ENCODE measurements at places on chromosomes 7 and 10.

DNA sequence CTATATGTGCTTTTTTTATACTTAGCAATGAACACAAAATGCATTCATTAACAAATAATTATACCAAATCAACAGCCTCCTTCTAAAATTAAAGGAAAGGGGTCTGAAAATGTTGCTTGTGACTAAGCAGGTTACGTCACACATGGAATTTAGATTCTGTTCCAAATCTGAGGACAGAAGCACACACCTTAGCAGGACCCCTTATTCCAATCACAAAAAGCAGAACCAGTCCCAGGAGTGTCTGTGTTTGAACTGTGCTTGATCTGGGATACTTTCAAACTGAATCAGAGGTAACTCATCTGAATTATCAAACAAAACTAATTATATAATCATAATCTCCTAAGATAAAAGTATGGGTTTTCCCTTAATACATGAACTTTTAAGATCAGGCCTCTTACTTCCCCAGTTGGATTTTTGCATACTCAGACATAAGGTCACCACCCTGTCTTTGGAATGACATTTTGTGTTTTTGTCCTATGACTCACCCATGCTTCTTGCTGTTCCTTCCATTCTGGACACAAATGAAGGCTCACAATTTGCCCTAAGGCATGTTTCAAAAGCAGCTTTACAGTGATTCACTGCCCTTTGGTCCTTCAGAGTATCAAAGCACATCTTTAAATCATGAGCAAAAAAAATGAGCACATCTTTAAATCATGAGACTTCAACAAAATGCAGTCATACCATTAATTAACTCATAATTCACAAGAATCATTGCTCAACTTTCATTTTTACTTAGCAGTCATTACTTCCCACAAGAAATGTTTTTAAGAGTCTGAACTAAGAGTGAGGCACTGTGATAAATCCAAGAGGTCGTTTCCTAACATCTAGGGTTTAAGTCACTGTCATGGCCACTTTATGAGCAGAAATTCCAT, 35.5 kb downstream of the SEMA3C start:
- DNase-seq = no peak

- no peak for DNase-seq
Measured at GRCh38 chr10:23613900-23614299, 175.0 kb downstream of the OTUD1 start.

DNA sequence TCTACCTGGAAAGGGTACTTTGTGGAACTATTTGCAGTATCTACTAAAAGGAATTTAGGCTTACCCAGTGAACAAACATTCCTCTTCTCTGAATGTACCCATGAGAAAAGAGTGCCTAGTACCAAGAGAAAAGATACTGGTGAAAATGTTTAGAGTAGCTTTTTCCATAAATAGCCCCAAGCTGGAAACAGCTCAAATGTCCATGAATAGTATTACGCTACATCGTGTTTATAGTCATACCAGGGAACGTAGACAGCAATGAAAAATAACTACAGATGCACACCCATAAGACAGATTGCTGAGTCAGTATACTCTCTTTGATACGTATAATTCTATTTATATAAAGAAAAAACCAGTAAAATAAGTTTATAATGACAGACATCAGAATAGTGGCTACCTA, 285.9 kb downstream of the KLF6 start:
- DNase-seq = no peak

- no peak for DNase-seq
Measured at GRCh38 chr7:117951285-117951684, 78.0 kb upstream of the CTTNBP2 start.

- DNase-seq = no peak
Measured at GRCh38 chr7:127485482-127485881, 93.0 kb upstream of the ZNF800 start.

DNA sequence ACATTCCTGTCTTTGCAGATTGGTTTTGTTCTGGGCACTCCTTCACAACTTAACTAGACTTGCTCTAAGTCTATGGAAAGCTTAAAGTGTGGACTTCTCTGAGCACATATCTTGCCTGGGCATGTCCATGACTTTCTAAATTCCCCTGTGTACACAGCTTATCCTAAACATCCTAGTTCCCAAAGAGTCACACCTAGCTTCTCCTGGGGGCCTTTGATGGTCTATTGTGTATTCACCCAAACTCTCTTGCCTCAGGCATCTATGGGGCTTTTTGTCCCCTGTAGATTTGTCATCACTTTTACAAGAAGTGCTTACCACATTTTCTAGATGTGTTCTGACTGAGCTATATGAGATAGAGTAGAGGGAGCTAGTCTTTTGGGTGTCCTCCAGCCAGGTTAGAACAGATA, 12.2 kb upstream of the ZNF488 start:
- DNase-seq = no peak

GRCh38 chr7:51645702-51646298, 329.2 kb upstream of the COBL start:
- no peak for DNase-seq

DNA sequence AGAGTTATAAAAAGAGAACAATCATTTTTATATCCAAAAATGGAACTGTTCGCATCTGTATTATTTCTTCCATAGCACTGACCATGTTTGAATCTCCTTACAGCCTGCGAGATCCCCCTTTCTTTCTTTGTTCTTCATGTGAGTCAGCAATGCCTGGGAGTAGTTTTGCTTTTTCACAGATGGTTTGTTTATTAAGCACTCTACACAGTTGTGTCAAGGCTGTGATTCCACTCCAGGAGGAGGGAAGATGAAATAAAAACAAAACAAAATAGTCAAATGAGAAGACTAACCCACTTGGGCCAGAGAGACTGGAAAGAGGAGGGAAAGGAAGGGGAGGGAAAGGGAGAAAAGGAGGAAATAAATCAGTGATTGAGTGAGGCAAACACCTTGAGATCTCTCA, 7.8 kb downstream of the LIPF start:
- DNase-seq = no peak

DNA sequence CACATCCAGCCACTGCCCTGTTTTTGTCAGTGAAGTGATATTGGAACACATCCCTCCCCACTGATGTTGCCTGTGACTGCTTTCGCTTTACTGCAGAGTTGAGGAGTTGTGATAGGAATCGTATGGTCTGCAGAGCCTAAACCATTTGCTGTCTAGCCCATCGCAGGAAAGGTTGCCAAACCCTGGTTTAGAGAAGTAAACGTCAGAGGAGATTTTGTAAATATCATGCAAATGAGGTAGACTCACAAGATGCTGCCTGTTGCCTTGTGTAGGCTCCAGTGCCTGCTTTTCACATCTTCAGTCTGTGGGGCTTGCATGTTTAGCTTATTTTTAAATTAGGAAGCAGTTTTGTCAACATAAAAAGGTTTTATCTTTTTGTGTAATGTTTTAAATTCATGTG, 107.1 kb downstream of the TRRAP start:
- no peak for DNase-seq

DNA sequence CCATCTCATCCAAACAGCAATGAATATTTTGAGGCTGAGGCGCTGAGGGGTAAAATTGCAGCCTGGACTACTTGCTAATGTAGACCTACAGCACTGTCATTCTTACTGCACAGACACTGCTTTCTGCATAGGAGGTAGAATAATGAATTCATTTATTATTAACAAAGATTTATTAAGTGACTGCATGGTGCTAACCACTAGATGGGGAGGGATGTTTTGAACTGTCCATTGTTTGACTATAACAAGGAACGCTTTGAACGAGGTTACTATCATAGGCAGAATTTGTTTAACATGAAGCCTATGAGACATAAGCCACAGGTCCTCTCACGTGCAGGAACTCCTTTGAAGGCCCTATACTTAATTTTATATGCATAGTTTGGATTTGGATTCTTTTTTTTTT, 143.8 kb downstream of the CFTR start:
- DNase-seq = no peak

DNA sequence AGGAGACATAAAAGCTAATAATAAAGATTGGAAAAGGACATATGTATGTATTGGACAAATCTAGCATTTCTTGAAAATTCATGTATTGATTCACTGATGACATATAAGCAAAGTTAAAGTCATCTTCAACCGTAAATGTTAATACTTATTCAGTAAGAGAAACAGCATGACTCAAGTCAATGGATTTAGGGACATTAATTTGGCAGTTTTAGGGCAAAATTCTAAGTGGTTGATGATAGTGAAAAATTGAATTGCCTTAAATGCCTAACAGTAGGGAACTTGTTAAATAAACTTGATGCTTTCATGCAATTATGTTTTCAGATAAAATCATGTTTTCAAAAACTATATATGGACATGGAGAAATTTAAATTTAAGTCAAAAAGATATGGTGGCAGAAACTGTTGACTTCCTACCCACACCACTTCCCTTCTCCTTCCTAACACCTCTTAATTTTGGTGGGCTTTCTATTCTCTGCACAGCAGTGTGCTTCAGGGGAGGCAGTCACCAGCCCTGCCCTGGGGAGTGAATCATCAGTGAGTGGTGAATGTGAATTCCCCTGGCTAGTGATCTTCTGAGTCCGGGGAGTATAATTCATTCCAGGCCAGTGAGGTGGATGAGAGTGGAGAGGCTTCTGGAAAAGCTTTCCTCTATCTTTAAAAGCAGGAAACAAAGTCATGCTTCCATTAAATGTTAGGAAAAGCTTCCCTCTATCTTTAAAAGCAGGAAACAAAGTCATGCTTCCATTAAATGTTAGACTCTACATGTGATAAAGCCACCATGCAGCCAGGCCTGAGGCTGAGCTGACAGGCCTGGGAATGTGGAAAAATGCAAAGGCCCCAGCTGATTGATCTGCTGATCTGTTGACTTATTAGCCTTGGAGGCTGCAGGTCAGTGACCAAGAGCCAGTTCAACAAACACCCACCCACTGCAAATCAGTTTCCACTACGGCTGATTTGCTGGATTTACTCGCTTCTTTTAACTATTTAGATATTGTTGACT, 25.2 kb upstream of the ITGB1 start:
- no peak for DNase-seq

DNA sequence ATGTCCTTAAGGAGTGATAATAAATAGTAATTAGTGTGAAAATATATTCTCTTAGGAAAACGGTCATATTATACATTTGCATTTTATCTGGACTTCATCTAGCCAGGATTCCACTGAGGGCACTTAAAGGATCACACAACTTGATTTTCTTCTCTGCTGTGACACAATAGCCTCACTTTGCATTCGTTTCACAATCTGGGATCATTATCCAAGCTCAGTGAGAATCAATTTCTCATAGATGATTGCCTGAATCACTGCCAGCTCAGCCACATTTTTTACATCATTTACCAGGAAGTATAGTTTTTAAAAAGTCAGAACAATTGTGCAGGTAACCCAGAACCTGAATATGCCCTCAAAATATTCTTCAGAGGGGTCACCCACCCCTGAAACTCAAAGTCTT, 68.9 kb downstream of the PTPRZ1 start:
- DNase-seq = no peak

GRCh38 chr7:6360841-6361240, 86.9 kb downstream of the DAGLB start:
- DNase-seq = no peak

- no peak for DNase-seq
Measured at GRCh38 chr7:158303121-158303520, 284.5 kb downstream of the PTPRN2 start.

- DNase-seq = no peak
Measured at GRCh38 chr10:126147866-126148587, 240.2 kb downstream of the ADAM12 start.

DNA sequence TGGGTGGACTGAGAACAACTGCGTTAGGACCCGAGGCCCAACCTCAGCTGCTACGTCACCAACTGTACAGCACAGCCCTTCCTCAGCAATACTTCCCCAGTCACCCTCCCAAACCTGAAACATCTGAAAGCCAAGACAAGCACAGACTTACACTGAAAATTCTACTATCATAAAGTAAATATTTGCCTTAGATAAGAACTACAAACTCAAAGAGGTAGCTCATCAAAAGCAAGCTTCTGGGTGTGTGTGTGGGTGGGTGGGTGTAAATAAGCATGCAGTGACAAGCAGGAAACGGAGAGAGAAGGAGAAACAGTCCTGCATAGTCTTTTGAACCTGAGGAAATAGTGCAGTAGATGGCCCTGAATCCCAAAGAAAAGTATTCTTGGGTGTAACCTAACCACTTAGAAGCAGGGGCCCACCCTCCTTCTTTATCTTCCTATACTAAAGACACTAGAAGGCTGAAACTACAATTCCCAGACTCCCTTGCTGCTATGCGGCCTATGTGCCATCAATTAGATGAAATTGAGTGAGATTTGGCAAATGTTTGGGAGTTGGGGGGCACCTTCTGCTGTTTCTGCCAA, 18.7 kb downstream of the SLC25A13 start:
- no peak for DNase-seq

DNA sequence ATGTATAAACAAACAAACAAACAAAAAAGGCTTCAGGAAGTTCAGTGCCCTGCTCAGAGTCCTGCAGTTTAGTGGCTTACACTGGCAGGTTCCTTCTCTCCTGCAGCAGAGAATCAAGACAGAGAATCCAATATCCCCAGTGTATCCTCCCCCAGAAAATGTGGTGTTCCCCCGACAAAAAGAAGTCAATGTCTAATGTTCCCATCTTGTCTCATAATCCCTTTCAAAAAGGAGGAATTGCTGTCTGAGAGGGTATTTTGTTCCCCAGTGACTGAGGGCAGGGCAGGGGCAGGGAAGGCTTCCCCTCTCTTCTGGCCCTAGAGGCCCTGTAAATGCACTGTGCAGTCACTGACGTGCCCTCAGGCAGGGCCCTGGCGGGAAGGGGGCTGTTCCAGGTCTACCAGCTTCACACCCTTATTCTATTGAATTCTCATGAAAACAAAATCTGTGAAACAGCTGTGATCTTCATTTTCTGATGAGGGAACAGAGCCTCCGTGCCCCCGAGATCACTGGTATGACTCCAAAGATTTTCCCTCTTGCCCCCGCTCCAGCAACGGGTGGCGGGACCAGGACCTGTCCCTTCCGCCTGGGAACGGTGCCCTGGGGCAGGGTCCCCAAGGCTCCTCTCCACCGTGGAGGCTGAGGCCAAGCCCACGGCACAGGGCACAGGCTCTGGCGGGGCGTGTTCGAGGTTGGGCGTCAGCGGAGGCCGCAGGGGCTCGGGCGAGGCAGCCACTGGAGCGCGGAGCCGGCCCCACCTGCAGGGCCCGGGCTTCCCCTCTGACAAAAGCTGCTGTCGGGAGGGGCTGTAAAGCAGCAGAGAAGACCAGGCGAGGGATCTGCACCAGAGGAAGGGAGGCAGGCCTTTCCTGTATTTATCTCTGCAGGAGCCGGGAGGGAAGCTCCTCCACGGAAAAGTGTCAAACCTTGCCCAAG, 13.4 kb upstream of the WDFY4 start:
- no peak for DNase-seq

DNA sequence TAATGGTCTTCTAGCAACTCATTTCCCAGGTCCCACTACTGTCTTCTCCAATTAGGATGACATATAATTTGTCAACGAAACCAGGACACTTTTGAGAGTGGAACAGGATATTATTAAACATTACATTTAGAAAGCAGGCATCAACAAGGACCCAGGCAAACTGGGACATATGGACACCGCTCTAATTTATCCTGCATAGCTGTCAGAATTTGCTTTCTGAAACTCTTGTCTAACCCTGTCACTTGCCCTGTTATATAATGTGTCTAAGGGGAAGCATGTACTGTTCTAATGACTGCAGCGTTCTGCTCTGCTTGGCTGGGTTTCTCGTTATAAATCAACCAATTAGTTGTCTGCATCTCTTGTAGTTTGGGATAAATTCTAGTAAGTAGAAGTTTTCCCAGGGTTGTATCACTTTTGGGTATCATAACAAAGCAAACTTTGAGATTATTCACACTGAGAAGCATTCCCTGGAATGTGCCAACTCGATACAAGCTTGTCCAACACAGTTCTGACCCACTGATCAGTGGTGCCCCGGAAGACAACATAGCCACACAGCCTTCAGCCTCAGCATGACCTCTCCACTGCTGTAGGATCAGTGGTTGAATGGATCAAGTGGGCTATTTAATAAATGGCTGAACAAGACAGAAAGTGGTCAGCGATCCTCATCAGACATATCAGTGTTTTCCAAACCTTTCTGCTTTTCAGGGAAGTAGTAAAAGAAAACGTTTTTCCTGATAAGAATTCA, 228.1 kb downstream of the KIF20B start:
- DNase-seq = no peak
